ENCODE measurements at places on chromosomes 5 and 9.

DNA sequence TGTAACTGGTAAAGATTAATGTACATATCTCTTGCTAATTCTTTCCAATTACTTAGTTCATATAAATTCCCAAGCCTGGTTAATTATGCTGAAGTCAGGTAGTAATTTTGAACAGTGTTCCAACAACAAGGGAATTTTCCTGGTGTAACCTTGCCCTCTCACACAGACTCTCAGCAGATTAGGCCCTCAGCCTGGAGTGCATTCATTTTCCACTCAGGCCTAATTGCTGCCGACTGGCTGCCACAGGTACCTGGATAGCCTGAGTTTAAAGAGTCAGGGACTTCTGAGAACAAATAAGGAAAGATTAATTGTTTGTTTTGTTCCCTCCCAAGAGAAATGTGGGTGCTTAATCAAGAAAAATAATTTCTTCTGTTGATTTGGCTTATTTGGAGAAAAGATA lies 71.4 kb downstream of the PPIC start:
- DNase-seq, result no peak

DNA sequence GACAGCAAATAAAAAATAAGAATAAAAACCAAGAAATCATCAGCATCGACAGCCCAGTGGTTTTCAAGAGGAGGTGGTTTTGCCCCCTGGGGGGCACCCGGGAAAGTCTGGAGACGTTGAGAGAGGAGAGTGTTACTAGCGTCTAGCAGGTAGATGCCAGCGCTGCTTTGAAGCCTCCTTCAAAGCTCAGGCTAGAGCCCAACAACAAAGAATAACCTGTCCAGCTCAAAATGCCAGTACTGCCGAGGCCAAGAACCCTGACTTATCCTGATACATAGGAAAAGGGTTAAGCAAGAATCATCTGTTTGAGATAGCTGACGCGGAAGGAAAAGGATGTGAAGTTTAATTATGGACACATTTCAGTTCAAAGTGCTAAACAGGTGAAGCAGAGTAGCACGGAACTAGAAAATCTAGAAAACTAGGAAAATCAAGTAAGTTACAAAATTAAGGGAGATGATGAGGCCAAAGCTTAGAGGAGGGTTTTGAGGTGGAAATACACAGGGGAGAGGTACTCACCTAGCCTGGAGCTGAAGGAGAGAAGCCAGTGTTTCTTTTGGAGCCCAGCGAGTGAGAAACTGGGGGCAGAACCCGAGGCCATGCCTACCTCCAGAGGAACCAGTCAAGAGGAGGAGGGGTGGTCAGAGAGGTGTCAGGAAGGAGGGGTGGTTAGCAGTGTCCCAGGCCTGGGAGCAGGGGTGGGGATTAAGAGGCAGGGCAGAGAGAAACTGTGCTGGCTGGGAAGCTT lies 121.0 kb upstream of the RETREG1 start:
- no peak for DNase-seq

GRCh38 chr9:84615544-84615943 lies 54.0 kb upstream of the NTRK2 start:
- DNase-seq, result no peak

- DNase-seq, result no peak
Observed at GRCh38 chr9:108244686-108245085, 611.1 kb downstream of the ACTL7B start.

- DNase-seq, result no peak
Observed at GRCh38 chr9:134365115-134365596, 38.9 kb downstream of the RXRA start.

GRCh38 chr9:21853414-21853813 lies 51.0 kb downstream of the MTAP start:
- no peak for DNase-seq

- DNase-seq, result no peak
Observed at GRCh38 chr5:119948162-119948561, 318.8 kb downstream of the FAM170A start.

- DNase-seq, result no peak
Observed at GRCh38 chr9:129866394-129867135, 31.3 kb downstream of the USP20 start.

DNA sequence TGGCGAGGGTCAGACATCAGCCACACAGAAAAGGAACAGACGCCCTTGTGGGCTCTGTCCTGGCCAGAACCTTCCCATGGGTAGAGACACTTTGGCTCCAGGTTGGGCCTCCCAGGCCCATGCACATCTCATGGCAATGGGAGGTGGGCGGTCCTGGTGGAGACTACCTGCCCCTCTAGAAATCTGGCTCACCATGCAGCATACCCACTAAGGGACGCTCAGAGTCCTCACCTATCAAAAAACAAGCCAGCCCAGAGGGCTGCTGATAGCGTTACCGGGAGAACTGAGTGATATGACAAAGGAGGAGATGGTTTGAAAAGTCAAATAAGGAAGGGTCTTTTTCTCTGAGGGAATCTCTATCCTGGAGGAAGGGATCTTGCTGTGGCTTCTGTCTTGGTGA lies 62.1 kb downstream of the C5orf15 start:
- no peak for DNase-seq

GRCh38 chr9:135358552-135358940 lies 121.0 kb upstream of the PPP1R26 start:
- no peak for DNase-seq

DNA sequence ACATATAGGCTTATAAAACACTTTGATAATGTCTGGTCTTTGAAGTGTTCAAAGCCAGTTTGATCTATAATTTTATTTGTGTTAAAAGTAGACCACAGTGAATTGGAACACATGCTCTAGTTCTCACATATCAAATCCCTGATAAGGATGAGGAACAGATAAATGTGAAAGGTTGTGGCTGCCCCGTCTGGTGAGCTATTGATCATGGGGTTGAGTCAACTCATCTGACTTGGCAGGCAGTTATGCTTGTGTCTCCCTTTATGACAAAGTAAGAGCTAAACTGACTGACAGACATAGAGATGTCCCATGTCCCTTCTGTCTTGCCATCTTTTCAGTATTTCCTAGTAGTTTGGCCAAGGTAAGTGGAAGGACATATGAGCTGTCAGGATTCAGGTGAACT lies 2.9 kb upstream of the ERMP1 start:
- no peak for DNase-seq

GRCh38 chr5:83564069-83564749 lies 92.7 kb downstream of the VCAN start:
- DNase-seq, result no peak

GRCh38 chr9:70569070-70569772 lies 154.8 kb upstream of the KLF9 start:
- no peak for DNase-seq

DNA sequence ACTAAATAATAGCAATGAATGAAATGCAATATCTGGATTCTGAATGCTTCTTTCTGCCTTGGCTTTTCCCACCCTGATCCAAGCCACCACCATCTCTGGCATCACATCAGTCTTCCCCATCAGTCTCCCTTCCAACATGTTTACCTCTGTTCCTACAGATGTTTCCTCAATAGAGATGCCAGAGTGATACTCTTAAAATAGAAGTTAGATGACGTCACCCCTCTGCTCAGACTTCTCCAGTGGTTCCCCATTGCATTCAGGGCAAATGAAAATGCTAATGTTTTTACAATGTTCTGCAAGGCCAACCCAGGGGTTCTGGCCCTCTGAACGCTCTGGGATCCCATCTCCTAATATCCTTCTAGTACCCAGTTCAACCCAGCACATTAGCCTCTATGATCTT lies 305.8 kb downstream of the TRIM32 start:
- no peak for DNase-seq

- no peak for DNase-seq
Observed at GRCh38 chr5:149544028-149544420, 7.2 kb downstream of the CSNK1A1 start.

- no peak for DNase-seq
Observed at GRCh38 chr9:134681061-134681661, 39.6 kb downstream of the COL5A1 start.

DNA sequence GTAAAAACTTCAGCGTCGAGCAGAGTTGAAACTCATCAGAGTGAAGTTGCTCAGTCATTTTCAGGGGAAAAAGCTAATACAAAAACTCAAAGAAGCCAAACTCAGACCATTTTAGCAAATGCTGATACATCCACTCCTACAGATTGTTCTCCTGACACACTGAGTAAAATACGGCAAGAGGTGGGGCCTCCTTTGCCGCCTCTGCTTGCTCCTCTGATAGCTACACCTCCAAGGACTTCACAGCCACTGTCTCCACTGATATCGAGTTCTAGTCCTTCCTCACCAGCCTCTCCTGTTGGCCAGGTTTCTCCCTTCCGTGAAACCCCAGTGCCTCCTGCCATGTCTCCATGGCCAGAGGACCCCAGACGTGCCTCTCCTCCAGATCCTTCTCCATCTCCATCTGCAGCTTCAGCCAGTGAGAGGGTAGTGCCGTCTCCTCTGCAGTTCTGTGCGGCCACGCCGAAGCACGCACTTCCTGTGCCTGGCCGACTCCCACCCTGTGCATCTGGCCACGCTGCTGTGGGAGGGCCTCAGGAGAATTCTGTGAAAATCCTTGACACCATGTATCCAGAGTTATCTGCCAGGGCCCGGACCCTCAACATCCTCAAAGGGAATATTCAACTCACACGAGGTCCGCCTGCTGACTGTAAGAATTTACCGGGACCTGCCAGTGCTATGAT lies 41.7 kb downstream of the ICE1 start:
- DNase-seq, result no peak

- DNase-seq, result no peak
Observed at GRCh38 chr5:147689426-147689825, 93.1 kb downstream of the JAKMIP2 start.

DNA sequence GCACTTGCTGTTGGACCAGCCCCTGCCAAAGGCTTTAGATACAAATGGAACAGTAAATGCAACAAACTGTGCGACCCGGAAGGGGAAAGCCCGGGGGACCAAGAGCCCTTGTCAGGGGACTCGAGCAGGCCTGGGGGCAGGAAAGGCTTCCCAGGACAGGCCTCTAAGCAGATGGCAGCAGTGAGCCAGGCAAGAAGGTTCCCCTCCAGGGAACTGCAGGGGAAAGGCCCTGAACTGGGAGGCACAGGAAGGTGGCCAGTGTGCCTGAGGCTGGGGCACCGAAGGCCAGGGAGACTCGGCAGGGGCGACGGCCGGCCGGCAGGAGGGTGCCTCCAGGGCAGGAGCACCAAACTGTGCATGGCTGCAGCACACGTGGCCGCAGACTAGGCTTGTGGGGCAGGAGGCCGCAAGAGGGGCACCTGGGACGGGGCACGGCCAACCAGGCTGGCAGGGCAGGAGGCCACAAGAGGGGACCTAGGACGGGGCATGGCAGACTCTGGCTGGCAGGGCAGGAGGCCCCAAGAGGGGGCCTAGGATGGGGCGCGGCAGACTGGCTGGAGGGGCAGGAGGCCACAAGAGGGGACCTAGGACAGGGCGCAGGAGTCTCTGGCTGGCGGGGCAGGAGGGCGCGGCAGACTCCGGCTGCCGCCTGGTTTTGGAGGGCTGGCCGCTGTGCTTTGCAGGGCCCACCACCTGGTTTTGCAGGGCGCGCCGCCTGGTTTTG lies 10.0 kb downstream of the VAV2 start:
- no peak for DNase-seq

Measured in iPS DF 19.7 (cell line).